Smooth muscle cell of bladder (primary cell): ENCODE measurements at places on chromosomes 1 and 21. TPM values are rescaled to one million over a fixed set of nuclear protein-coding genes. Genes with fewer than 3 reads are reported as not detected.

Gene TMEM52
- not detected in 2 replicates for total RNA-seq

Gene OR2G6
- not detected in 2 replicates for total RNA-seq

Gene DDX20
- 9.7 and 10.4 TPM in 2 replicates for total RNA-seq

Gene CACHD1
- 3.7 and 4.1 TPM in 2 replicates for total RNA-seq

Gene PAFAH2
- total RNA-seq = 5.5 and 5.8 TPM in 2 replicates

Gene RUNX1
- 17.9 and 31.2 TPM in 2 replicates for total RNA-seq

Gene KLHDC9
- total RNA-seq = 1.2 and 1.8 TPM in 2 replicates
